ENCODE measurements at places on chromosomes 16 and 17. TPM values are rescaled to one million over a fixed set of nuclear protein-coding genes. Genes with fewer than 3 reads are reported as not detected.

DNA sequence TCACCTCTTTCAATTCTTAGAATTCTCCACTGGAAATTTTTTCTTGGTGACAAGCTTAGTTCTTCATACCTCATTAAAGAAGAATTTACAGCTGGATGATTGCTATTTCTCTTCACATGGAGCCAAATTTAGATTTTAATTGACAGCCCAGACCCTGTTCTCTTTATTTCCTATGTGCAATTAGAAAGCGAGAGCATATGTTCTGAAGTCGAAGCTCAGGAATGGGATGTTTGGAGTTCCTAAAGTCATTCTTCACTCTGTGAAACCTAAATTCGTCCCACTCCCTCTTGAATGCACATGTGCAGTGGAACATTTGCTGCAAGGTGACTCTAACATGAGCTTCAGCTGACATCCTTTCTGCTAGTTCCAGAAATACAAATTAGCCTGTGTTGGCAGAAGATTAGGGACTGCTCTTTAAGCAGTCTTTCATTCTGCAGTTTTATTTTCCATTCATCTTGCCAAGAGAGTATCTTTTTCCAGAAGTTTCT, 129.3 kb upstream of the KCNJ16 start:
- DNase-seq, result no peak
- H3K4me1 ChIP-seq, result no peaks in the 10 kb centered on the region
- no peaks in the 10 kb centered on the region for H3K36me3 ChIP-seq
- no peaks in the 10 kb centered on the region for H3K27me3 ChIP-seq
- H3K27ac ChIP-seq, result no peak overlapping the region

- H3K4me1 ChIP-seq, result peaks cover 13% of the 10 kb centered on the region
- H3K4me3 ChIP-seq, result no peak overlapping the region
- no peaks in the 10 kb centered on the region for H3K27me3 ChIP-seq
- peak; percentile 79 for DNase-seq
- H3K27ac ChIP-seq, result no peak overlapping the region
Observed at GRCh38 chr17:66715745-66716156, 119.2 kb upstream of the CACNG5 start.

- H3K36me3 ChIP-seq, result no peaks in the 10 kb centered on the region
- DNase-seq, result no peak
- H3K4me3 ChIP-seq, result no peak overlapping the region
- no peaks in the 10 kb centered on the region for H3K27me3 ChIP-seq
Observed at GRCh38 chr16:10539236-10539635, 41.2 kb downstream of the EMP2 start.

- H3K36me3 ChIP-seq, result no peaks in the 10 kb centered on the region
- H3K4me3 ChIP-seq, result no peak overlapping the region
Observed at GRCh38 chr16:69179328-69180010, 7.5 kb upstream of the SNTB2 start.

The KRT39 gene
- total RNA-seq, result not detected

The DUXB gene
- total RNA-seq, result not detected

DNA sequence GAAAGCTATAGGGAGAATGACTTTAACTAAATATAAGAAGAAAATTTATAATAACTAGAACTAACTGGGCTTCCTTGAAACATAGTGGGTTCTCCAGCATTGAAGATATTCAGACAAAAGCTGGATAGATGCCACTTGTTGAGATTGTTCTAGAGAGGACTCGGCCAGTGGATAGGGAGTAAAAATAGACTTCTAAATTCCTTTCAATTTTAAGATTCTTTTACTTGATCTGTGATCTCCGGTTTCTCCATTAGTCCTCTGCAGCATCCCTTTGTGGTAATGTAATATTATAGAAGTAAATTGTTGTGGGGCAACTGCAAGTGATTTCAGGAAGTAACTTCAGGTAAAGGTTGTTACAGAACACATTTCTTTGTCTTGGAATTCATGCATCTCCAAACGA, 10.3 kb upstream of the RARA start:
- H3K36me3 ChIP-seq, result peaks cover 55% of the 10 kb centered on the region
- H3K4me1 ChIP-seq, result peaks cover 7% of the 10 kb centered on the region
- H3K4me3 ChIP-seq, result no peak overlapping the region
- no peaks in the 10 kb centered on the region for H3K27me3 ChIP-seq
- no peak overlapping the region for H3K27ac ChIP-seq
- no peak for DNase-seq

The TMED6 gene
- total RNA-seq, result not detected

The TBX6 gene
- total RNA-seq, result 0.49 TPM

DNA sequence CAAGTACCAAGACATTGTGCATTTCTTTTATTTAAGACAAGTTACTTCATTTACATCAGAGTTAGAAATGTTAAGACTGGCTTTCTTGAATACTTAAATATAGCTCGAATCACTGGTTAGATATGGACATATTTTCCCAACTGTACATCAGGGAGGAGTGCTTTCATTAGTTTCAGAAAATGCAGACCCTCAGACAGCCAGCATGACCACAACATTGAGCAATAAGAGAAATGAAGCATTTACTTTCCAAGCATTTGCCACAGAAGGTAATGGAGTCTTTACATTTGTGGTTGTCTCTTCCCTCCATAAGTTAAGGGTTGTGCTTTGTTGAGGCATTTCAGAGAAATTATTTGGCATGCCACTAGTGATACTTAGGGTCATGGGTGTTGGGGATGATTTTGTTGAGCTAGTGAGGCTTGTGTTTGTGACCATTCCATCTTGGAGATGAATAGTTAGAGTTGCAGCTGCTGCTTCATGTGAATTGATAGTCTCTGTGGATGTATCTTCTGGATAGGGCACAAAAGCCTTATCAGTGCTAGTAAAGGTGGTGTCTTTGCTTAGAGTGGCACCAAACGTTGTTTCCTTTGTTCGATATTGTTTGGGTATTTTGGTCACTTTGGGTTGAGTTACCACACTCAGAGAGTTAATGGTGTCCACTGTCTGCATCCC, 2.1 kb downstream of the OMG start:
- no peak overlapping the region for H3K4me3 ChIP-seq
- DNase-seq, result no peak
- H3K36me3 ChIP-seq, result no peaks in the 10 kb centered on the region
- no peaks in the 10 kb centered on the region for H3K4me1 ChIP-seq

The ANKRD40CL gene
- not detected for total RNA-seq

DNA sequence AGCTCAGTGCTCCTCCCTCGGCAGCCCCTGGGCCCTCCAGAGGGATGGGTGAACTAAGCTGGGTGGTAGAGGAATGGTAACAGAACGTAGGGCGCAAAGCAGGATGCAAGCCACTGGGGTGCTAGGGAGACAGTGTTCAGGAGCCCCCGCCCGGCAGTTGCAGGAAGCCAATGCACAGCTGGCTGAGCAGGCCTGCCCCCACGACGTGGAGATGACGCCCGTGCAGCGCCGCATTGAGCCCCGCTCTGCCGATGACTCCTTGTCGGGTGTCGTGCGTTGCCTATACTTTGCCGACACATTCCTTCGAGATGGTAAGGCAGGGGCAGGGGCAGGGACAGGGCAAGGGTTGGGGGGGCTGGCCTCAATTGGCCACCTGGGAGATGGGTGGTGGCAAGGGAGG, 12.9 kb downstream of the LLGL1 start:
- no peaks in the 10 kb centered on the region for H3K27me3 ChIP-seq
- H3K36me3 ChIP-seq, result peaks cover 12% of the 10 kb centered on the region
- no peak for DNase-seq
- no peak overlapping the region for H3K4me3 ChIP-seq
- H3K4me1 ChIP-seq, result no peaks in the 10 kb centered on the region
- no peak overlapping the region for H3K27ac ChIP-seq

The ZNF469 gene
- 0.11 TPM for total RNA-seq

The PRKCB gene
- total RNA-seq, result 158 TPM

GRCh38 chr17:5563456-5563855, 20.9 kb downstream of the NLRP1 start:
- H3K4me3 ChIP-seq, result no peak overlapping the region
- no peak overlapping the region for H3K27ac ChIP-seq
- no peaks in the 10 kb centered on the region for H3K4me1 ChIP-seq
- H3K27me3 ChIP-seq, result peaks cover 31% of the 10 kb centered on the region

- no peaks in the 10 kb centered on the region for H3K4me1 ChIP-seq
- no peak overlapping the region for H3K27ac ChIP-seq
- H3K36me3 ChIP-seq, result no peaks in the 10 kb centered on the region
- DNase-seq, result no peak
- peaks cover 42% of the 10 kb centered on the region for H3K27me3 ChIP-seq
Observed at GRCh38 chr17:6072611-6073010, 2.4 kb downstream of the WSCD1 start.

DNA sequence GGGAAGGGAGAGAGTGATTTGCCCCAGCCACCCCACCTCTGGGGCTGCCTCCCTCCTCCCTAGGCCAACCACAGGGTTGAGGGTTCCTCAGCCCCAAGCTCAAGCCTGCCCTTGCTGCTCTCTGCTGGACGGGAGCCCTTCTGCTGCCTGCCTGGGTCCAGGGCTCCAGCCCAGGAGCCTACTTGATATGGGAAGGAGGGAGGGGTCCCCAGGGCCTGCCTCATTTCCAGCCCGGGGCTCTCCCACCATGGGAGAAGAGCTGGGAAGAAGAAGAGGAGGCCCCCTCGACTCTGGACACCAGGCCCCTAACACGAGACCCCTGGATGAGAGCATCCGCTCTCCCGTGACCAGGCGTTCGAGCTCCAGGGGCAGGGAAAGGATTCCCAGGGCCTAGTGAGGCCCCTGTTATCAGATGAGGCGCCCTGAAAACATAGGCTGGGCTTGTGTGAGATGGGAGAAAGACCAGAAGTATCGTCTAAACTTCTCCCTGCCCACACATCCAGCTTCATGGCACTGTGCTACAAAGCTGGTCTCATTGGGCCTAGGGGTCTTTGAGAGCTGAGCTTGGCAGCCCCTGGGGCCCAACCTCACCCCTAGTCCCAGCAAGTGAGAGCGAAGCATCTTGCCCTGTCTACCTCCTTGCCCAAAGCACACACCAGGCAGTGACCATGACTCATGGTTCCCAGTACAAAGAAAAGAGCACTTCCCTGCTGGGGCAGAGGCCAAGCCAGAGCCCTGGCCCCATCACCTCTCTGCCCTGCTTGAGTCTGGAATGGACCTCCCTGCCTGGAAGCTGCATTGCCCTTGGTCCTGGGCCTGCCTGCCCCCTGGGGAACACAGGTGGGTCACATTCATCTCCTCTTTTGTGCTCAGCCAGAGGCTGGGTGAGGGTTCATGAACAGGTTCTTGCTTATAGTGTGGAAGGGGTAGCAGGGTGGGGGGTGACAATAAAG, 987 bp downstream of the SLC16A5 start:
- DNase-seq, result no peak
- peak overlapping the region; percentile 52 for H3K4me3 ChIP-seq
- H3K4me1 ChIP-seq, result peaks cover 4% of the 10 kb centered on the region
- no peaks in the 10 kb centered on the region for H3K27me3 ChIP-seq

The CFAP97D1 gene
- total RNA-seq, result not detected

The CRYM gene
- not detected for total RNA-seq

The CTRB1 gene
- total RNA-seq, result not detected

- H3K36me3 ChIP-seq, result no peaks in the 10 kb centered on the region
- H3K4me1 ChIP-seq, result peaks cover 7% of the 10 kb centered on the region
- H3K27me3 ChIP-seq, result no peaks in the 10 kb centered on the region
- DNase-seq, result no peak
Observed at GRCh38 chr16:67461600-67462278, 19.2 kb downstream of the ATP6V0D1 start.

- peak overlapping the region; percentile 64 for H3K4me3 ChIP-seq
- no peaks in the 10 kb centered on the region for H3K27me3 ChIP-seq
- no peaks in the 10 kb centered on the region for H3K4me1 ChIP-seq
- H3K27ac ChIP-seq, result peak overlapping the region; percentile 84
- no peak for DNase-seq
Observed at GRCh38 chr16:30748634-30749445, 615 bp downstream of the PHKG2 start.

The QPRT gene
- total RNA-seq, result 48.3 TPM

GRCh38 chr16:86305440-86305839, 204.9 kb upstream of the FOXF1 start:
- H3K4me1 ChIP-seq, result no peaks in the 10 kb centered on the region
- H3K36me3 ChIP-seq, result no peaks in the 10 kb centered on the region
- H3K4me3 ChIP-seq, result no peak overlapping the region
- no peak overlapping the region for H3K27ac ChIP-seq

The DHRS7C gene
- total RNA-seq, result not detected
